ENCODE measurements at places on chromosomes 5 and 9. TPM values are rescaled to one million over a fixed set of nuclear protein-coding genes. Genes with fewer than 3 reads are reported as not detected.
A peak's percentile ranks its signal among the peaks of the same experiment; 100 is the strongest.

DNA sequence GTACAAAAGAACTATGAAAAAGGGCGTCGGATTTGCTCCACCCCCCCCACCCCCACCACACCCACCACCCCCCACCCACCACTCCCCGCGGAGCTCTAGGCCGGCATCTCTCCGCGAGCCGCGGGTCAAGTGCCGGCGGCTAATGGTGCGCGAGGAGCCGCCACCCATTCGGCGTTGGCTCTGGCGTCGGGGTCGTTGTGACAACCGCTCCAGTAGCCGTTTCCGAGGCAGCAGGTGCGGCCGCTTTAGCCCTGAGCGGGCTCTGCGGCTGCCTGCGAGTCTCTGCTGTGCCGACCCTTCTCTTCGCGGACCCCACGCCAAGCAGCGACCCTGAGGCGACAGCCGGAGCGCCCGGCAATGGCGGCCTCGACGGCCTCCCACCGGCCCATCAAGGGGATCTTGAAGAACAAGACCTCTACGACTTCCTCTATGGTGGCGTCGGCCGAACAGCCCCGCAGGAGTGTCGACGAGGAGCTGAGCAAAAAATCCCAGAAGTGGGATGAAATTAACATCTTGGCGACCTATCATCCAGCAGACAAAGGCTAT is at the start of gene PPP1R2B:
TSS of gene PPP1R2B (plus strand) at position 90 of the 546 bp plus-strand sequence. CDS start at position 358, 268 bp downstream.
- no peak for DNase-seq
- H3K27ac ChIP-seq = no peak within 1 kb of the TSS
- H3K36me3 ChIP-seq = no peaks in the 10 kb centered on the region
- H3K27me3 ChIP-seq = peaks cover 24% of the 10 kb centered on the region
- no peaks in the 10 kb centered on the region for H3K4me1 ChIP-seq
- no peak within 1 kb of the TSS for H3K4me3 ChIP-seq

The ARSB gene
- total RNA-seq = 14.3 TPM

The AGXT2 gene
- total RNA-seq = not detected

GRCh38 chr5:39117401-39117800 is 43.2 kb upstream of the RICTOR start:
- H3K4me1 ChIP-seq = no peaks in the 10 kb centered on the region
- no peak overlapping the region for H3K4me3 ChIP-seq
- no peaks in the 10 kb centered on the region for H3K36me3 ChIP-seq
- DNase-seq = no peak
- H3K27ac ChIP-seq = no peak overlapping the region

DNA sequence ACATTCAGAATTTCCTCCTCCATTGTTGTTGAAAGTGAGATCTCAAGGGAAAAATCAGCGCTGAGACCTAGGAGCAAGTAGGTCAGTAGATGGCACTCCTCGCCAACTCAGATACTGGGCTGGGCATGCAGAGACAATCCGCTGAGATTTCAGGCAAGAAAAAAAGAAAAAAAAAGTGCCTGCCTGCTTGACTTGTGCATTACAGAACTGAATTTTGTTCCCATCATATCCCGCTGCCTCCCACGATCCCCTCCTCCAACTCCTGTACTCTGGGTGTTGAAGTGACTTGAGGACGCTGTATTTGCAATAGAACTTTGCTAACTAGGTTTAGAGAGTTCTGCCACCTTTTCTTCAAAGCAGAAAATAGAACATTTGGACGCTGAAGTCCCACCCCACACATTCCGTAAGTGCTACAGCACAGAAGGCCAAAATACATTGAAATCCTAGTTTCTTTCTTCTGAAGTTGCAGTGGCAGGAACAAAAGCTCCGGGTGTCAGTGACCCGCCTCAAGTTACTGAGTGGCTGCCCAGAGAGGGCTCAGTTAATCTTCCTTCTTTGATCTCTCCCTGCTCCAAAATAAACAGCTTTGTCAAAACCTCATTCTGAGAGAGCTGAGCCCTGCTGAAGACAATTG is 265.8 kb downstream of the MLLT3 start:
- DNase-seq = peak; percentile 35
- no peaks in the 10 kb centered on the region for H3K27me3 ChIP-seq
- no peaks in the 10 kb centered on the region for H3K36me3 ChIP-seq
- H3K4me1 ChIP-seq = peaks cover 31% of the 10 kb centered on the region
- peak overlapping the region; percentile 74 for H3K27ac ChIP-seq
- H3K4me3 ChIP-seq = peak overlapping the region; percentile 45

- no peak overlapping the region for H3K27ac ChIP-seq
- no peaks in the 10 kb centered on the region for H3K36me3 ChIP-seq
- H3K27me3 ChIP-seq = peaks cover 11% of the 10 kb centered on the region
- H3K4me1 ChIP-seq = no peaks in the 10 kb centered on the region
- no peak for DNase-seq
- H3K4me3 ChIP-seq = no peak overlapping the region
These were observed 469.4 kb downstream of the RASEF start for GRCh38 chr9:82593501-82593900.

The ACER2 gene
- total RNA-seq = 3.8 TPM

- H3K27me3 ChIP-seq = no peaks in the 10 kb centered on the region
- no peak overlapping the region for H3K4me3 ChIP-seq
- no peaks in the 10 kb centered on the region for H3K36me3 ChIP-seq
- no peak overlapping the region for H3K27ac ChIP-seq
- no peaks in the 10 kb centered on the region for H3K4me1 ChIP-seq
These were observed 60.8 kb upstream of the CER1 start for GRCh38 chr9:14783358-14783757.

- H3K36me3 ChIP-seq = no peaks in the 10 kb centered on the region
- DNase-seq = no peak
- no peak overlapping the region for H3K27ac ChIP-seq
- peaks cover 4% of the 10 kb centered on the region for H3K27me3 ChIP-seq
- H3K4me1 ChIP-seq = no peaks in the 10 kb centered on the region
- no peak overlapping the region for H3K4me3 ChIP-seq
These were observed 46.5 kb upstream of the DAPK1 start for GRCh38 chr9:87451149-87451548.

The ARID3C gene
- not detected for total RNA-seq

Measured in left ventricle myocardium inferior (tissue), 1 donor.